Mesothelial cell of epicardium (in vitro differentiated cells): ENCODE measurements at places on chromosomes 2 and 18. TPM values are rescaled to one million over a fixed set of nuclear protein-coding genes. Genes with fewer than 3 reads are reported as not detected.

CNGA3 gene
- not detected in 3 replicates for total RNA-seq

ESPNL gene
- 0.29 to 0.75 TPM (median 0.38 TPM) in 3 replicates for total RNA-seq

ACMSD gene
- total RNA-seq, result not detected in 3 replicates

TPO gene
- total RNA-seq, result not detected in 3 replicates

UBXN4 gene
- 120 to 131 TPM (median 128 TPM) in 3 replicates for total RNA-seq

IL37 gene
- total RNA-seq, result not detected in 3 replicates

HK2 gene
- total RNA-seq, result 16.6 to 17.7 TPM (median 16.9 TPM) in 3 replicates

IGFBP2 gene
- 376 to 409 TPM (median 381 TPM) in 3 replicates for total RNA-seq

HOXD1 gene
- not detected in 3 replicates for total RNA-seq

GNAL gene
- 12.0 to 12.6 TPM (median 12.1 TPM) in 3 replicates for total RNA-seq

CNRIP1 gene
- total RNA-seq, result 4.9 to 5.6 TPM (median 5.2 TPM) in 3 replicates

CD226 gene
- total RNA-seq, result 0.31 to 0.84 TPM (median 0.63 TPM) in 3 replicates
